ENCODE measurements at places on chromosomes 7 and 10.
A peak's percentile ranks its signal among the peaks of the same experiment; 100 is the strongest.

DNA sequence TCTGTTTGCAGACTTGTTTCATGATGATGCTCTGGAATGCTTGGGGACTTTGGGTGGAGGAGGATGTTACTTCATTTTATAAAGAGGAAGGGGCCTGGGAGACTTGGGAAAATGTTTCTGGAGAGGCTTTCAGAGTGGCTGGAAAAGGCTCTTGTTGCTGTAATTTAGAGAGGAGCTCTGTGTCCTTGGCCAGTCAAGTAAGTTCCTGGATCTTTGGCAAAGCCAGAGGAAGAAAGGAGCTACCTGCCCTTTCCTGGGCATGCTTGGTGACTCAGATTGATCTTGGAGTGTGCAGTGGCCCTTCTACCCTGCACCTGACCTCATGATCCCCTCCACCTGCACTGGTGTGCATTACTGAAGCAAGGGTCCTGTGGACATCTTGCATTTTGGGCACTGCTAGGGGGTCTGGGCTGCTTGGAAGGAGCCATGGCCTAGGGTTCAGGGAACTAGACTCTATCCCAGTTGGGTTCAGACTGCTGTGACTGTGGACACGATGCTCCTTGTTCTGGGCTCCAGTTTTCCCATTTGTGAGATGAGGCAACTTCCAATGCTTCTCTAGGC, 56.1 kb downstream of the ADCYAP1R1 start:
- DNase-seq: no peak

GRCh38 chr10:60878224-60878623, 65.8 kb downstream of the RHOBTB1 start:
- no peak for DNase-seq

GRCh38 chr10:46538717-46539426, 17.6 kb downstream of the GPRIN2 start:
- no peak for DNase-seq

- DNase-seq: peak; percentile 63
Observed at GRCh38 chr7:156780724-156781455, 112.1 kb downstream of the LMBR1 start.

DNA sequence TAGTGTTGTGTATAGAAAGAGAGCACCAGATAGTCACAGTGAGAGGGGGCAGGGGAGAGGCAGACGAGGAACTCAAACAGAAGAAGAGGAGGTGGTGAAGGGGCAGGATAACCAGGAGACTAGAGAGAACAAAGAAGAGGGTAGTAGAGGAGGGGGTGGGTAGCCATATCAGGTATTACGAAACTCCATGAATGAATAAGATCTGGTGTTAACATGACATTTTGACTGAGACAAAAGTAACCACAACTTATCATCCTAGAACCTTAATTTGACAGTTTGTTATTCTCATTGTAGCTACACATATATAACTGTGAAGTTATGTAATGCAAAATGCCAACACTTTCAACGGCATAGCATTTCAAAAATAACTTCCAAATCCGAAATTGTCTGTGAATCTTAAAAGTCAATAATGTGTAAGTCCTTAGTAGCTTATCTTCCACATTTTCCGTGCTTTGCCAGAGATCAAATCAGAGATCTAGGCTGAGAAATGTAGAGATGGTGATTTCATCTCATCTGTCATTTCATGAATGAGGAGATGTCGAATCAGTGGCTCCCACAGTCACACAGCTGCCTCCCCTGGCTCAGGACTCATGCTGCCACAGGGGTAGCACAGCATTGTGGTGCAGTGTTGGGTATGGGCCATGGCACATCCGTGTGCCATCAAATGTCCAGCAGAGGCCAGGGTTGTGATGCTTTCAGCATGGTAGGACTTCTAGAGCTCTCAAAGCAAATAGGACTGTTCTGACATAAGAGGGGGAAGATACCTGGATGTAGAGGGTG, 202.1 kb downstream of the HECW1 start:
- no peak for DNase-seq

GRCh38 chr7:41698114-41698513, 4.8 kb downstream of the INHBA start:
- DNase-seq: no peak

DNA sequence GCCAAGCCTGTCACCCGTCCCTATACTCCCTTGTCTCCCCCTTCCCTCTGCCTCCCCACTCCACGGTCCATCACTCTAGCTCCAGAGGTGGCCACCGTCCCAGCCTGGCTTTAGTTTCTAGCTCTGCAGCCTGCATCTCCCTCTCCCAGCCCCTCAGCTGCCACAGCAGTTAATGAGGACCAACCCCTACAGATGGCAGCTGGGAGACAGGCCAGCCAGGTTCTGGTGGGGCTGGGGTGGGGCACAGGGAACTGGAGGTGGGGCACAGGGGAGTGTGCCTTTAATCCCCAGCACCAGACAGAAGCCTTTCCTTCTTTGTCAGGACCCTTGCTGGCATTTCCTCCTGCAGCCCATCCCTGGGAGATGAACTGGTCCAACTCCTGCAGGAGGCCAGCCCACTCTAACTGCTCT, 21.1 kb downstream of the UNC5B start:
- no peak for DNase-seq

- no peak for DNase-seq
Observed at GRCh38 chr7:100783804-100784203, 43.5 kb downstream of the EPHB4 start.

GRCh38 chr10:124157271-124157681, 63.9 kb upstream of the CHST15 start:
- DNase-seq: no peak

DNA sequence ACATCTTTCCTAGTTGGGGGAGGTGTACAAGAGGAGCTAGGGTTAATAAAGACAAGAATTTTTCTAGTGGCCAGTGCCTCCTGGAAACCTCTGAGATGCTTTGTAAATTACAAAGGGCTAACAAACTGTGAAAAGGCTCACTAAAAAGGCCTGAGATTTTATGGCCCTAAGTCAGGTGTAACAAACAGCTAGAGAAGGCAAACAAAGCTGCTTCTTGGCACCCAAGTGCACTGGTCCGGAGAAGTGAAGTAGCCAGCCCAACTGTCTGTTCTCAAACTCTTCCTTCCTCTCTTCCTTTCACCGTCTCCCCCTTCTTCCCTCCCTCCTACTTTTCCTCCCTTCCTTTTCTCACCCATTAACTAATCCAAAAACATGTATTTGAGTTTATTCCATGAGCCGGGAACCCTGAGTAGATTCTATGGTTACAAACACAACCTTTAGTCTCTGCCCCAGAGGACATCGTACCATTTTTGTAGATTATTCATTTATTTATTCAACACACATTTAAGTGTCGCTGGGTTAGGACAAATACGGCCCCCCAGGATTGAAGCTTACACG, 143.4 kb upstream of the PCGF5 start:
- no peak for DNase-seq

GRCh38 chr10:78868861-78869260, 199.9 kb upstream of the ZMIZ1 start:
- DNase-seq: no peak

- no peak for DNase-seq
Observed at GRCh38 chr10:101158459-101159058, 27.5 kb downstream of the TLX1 start.

DNA sequence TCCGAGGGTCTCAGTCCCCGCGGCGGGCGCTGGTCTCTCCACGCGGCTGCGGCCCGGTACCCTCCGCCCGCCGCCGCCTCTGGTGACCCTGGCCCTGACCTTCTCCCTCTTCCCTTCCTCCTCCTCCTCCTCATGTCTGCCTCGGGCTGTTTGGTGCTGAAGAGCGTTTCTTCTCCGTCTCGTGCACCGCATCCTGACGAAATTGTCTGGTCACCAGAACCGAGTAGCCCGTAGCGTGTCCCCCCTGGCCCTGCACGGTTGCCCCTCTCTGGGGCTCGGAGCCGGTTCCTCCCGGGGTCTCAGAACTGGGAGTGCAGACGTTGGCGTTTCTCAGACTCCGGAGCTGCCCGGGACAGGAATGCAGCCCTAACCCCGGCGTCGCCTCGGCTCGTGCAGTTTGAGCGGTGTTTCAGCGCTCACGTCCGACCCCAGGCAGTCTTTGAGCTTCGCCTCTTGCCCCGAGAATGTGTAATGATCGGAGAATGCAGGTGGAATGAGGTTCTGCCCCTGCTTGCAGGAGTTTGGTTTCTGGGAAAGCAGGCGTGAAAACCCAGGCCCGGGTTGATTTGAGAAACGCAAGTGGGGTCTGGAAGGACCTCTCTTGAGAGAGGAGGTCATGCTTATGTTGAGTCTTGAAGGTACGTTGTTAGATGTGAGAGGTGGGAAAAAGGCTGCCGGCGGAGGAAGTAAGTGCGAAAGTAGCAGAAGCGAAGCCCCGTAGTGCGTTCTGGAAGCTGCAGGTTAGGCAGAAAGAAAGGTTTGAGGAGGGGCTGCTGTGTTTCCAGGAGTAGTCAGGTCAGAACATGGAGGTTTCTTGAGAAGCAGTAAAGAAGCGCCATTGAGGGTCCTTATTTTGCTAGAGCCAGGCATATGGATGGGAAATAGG, 743 bp downstream of the RBM17 start:
- peak; percentile 35 for DNase-seq

DNA sequence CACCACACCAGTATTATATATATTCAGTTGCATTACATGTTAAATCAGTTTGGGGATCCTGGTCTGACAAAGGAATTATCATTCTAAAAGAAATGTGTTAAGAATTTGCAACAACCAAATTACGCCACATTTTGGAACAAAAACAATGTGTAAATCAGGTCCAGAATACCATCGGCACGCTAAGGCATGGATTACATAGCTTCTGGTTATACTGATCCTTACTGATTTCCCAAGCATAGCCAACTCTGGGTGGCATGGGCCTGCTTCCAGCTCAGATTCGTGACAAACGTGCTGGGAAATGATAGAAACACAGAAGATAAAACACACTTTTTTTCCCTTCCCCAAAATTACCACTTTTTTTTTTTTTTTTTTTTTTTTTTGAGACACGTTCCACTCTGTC, 660.0 kb downstream of the SORCS1 start:
- no peak for DNase-seq

GRCh38 chr10:132926070-132926469, 16.3 kb downstream of the CFAP46 start:
- no peak for DNase-seq

DNA sequence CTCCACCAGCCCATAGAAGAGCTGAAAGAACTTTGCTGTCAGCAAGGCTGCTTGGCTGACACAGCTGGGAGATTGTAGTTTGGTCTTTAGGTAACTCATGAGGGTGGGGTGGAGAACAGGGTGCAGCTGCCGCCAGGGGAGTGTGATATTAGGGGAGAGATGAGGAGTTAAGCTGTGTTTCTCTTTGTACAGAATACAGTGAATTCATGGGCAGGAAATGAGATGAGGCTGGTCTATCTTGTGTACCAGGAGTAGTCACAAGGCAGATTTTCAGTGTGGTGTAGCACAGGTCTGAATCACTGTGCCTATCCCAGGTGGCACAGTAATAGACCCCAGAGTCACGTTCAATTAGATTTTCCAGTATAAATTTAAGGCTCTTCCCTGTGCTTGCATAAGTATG, 56.6 kb upstream of the TARP start:
- DNase-seq: no peak

DNA sequence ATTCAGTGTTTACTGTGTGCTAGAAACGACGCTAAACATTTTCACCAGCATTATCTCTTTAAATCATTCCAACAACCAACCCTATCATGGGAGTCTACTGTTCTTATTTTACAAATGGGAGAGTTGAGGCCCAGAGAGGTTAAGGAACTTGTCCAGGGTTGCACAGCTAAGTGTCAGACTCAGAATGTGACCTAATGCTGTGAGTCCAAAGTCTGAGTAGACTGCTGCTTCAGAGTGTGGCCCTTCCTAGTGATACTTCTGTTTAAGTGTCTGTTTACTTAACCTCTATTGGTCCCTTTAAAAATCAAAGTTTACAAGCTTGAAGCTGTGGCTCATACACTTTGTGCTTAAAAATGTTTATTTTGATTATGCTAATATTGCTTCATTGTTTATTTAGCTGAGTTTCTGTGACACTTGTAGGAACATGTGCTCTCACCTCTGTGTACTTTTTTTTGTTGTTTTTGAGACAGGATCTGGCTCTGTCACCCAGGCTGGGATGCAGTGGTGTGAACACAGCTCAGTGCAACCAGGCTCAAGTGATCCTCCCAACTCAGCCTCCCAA, 84.4 kb upstream of the SYPL1 start:
- DNase-seq: no peak

- DNase-seq: no peak
Observed at GRCh38 chr10:32197423-32197822, 141.2 kb upstream of the KIF5B start.

DNA sequence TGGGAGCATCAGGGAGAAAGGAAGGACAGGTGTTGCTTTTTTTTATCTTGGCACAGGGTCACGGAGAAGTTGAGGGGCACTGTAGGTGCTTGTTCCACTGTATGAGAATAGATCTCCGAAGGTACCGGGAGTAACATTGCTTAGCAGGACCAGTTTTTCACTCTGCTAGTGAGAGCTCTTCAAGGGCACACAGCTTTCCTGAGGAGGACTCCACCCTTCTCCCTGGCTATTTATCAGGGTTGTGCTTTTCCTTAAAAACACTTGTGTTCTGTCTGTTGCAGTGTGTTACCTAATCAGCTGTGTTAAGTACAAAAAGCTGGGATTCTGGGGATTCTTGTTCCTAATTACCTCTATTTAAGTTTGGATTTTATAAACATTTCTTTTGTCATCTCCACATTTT, 160.5 kb downstream of the SND1 start:
- no peak for DNase-seq

DNA sequence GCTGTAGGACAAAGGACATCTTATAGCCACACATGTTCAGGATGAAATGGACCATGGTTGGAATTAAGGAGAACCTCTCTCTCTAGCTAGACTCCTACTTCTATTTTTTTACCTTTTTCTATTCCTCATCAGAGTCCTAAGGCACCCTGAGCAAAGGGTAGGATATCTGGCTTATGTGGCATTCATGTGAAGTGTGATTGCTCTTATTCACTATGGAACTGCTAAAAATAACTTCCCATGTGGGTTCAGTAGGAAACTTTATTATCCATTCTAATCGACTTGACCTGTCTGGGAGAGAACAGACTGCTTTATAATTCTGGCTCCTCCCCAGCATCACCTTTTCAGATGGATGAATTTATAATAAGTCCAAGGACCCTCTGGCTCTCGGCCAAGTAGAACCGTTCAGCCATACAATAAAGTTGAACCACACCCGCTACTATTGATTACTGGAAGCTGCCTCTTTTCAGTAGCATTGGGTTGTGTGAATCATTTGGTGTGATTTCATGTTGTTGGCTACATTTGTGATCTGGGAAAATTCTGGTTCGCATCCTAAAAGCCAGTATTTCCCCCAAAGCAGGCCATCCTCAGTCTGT, 117.5 kb downstream of the NRF1 start:
- no peak for DNase-seq

- DNase-seq: no peak
Observed at GRCh38 chr10:28906934-28907333, 229.6 kb downstream of the BAMBI start.

DNA sequence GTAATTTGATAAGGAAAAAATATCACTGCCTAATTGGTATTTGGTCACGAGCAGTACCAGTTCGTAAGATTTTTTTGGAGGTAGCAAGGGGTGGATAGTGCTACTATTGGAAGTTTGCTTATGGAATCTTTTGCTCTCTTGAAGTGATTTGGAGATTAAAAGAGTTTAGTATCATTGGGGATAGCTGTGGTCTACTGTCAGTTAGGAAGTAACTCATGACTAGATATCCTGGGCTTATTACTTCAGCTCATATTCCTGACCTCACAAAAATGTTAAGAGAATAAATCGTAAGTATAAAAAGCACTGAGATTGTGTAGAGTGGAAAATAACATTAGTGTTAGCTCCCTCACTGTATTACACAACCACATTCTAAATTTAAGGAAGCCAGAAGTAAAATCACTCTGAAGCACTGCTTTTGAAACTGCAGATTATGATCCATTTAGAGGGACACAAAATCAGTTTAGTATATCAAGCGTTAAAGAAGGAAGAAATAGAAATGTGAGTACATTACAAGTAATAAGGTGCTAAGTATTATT, 22.6 kb downstream of the SGPL1 start:
- DNase-seq: no peak

All from Kasumi-1 (cell line).